ENCODE measurements at places on chromosomes 7 and 10.

GRCh38 chr7:108102671-108103312, 27.4 kb downstream of the LAMB4 start:
- DNase-seq = no peak

GRCh38 chr10:121675344-121675743, 77.1 kb upstream of the FGFR2 start:
- no peak for DNase-seq

- no peak for DNase-seq
Observed at GRCh38 chr7:111528331-111528730, 34.0 kb downstream of the IMMP2L start.

GRCh38 chr7:30176463-30177109, 41.8 kb downstream of the MTURN start:
- DNase-seq = no peak

DNA sequence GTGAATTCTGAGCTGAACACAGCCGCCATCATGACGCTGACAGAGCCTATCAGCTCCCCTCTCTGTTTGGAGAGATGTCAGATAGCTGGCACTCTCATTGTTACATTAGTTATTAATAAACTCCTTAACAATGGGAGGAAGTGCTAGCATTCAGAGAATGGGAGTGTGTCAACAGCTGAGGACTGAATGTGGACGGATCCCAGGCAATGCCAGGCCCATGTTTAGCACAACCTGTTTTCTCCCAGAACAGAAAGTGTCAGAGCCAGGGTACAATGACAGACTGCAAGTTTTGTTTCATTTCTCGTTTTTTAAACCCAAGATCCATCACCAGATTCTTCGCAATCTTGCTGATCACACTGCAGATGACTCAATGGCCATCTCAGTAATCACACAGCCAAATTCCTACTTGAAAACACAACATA, 99.6 kb downstream of the PRPF18 start:
- DNase-seq = no peak

- peak; percentile 13 for DNase-seq
Observed at GRCh38 chr10:74213571-74214162, 62.6 kb downstream of the ADK start.

DNA sequence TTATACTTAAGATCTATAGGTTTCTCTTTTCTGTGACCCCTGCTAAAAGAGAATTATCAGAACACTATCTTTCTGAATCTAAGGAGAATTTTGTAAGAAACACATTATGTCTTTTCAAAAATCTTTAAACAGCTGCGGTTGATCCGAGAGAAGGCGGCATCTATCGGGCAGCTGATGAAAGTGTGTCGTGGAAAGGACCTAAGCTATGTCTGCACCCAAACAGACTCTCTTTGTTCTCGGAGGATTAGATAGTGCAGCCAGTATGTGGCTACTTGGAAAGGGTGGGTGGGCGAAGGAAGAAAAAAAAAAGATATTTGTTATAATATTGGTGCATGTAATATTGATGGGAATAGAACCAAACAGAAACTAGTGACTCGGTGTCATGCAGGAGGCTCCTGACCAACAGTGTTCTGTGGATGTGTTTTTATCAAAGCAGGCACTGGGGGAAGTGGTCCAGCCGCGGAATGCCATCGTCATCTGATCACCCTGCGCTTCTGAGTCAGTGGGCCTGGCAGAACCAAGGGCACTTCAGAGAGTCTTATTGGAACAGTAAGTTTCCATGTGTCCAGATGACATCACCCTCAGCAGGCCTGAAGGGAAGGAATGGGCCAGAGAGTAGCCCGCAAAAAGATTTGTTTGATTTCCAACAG, 509.7 kb upstream of the AKR1E2 start:
- no peak for DNase-seq

GRCh38 chr7:141073173-141073640, 657 bp upstream of the TMEM178B start:
- no peak for DNase-seq

DNA sequence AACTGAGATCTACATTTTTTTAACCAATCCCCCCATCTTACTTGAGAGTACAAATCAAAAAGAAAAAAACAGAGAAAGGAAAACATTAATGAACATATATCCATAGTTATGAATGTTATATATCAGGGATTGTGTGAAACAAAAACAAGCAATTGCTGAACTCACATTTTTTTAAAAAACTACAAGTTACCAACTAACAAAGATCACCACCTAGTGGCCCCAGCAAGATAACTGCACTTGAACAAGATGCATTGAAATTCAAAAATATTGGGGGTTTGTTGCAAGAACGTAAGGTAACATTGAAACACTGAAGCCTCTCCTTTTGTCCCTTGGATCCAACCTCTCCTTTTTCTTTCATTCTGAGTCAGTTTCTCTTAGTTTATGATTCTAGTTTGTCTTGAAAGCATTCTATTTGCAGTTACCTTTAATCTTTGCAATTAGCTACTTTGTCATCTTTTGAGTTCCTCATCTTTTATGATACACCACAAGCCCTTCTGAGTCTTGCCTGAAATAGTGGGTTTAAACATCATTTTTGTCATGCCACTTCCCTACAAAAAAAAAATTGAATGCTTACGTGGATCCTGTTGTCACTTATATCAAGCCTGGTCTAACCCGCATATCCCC, 87.3 kb upstream of the TES start:
- no peak for DNase-seq

DNA sequence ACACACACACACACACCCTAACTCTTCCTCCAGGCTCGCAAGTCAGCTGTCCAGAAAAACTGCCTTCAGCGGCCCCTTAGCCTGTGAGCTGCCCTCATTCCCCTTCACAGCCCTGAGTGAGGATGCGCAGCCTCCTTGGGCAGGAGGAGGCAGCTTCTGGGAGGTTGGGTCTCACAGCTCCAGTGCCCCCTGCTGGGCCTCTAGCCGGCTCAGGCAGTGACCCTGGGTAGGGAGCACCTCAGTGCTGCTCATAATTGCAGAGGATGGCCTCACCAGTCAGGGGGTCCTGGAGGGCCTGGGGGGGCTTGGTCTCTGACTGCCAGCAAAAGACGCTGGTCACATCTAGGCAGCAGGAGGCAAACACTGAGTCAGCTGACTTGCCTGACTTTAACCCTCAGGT, 43.7 kb downstream of the ZNF273 start:
- no peak for DNase-seq

DNA sequence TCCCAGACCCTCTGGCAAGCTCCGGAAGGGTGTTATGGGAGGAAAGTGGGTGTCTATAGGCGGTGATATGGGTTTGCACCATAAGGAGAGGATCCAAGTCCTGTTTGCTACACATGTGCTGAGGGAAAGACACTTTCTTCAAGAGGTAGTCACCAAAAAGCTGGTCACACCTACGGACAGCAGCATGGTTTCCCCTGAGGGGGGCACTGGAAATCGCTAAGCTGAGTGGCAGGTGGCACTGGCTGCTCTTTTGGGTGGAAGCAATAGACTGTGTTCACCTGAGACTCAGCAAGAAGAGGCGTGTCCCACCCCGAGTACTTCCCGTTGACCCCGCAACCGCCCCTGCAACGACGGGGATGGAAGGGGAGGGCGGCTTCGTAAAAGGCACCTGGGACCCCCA, 1.8 kb upstream of the FOXI2 start:
- DNase-seq = no peak

GRCh38 chr7:156034397-156034796, 222.1 kb upstream of the SHH start:
- DNase-seq = no peak

All from activated CD4-positive, alpha-beta T cell treated with anti-CD3 and anti-CD28 coated beads for 24 hours (primary cell).